Panc1 (cell line): ENCODE measurements at places on chromosomes 13 and 19. TPM values are rescaled to one million over a fixed set of nuclear protein-coding genes. Genes with fewer than 3 reads are reported as not detected.

DNA sequence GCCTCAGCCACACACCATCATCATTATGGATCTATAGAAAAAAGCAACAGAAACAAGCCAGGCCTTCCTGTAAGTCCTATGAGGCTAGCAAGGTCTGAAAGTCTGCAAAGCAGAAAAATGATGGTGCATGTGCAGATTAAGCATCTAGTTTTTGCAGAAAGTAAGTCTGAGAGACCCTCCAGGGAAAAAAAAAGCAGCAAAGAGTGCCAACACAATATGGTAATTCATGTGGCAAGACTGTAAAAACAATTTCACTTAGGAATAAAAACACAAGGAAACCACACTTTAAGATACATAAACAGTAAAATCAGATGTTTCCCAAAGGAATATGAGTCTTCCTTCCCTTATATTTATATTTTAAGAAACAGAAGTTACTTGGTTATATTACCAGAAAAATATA, 112.3 kb upstream of the FBXL3 start:
- no peak for DNase-seq

GRCh38 chr13:64877176-64877575, 2353.0 kb downstream of the PCDH9 start:
- no peak for DNase-seq

DNA sequence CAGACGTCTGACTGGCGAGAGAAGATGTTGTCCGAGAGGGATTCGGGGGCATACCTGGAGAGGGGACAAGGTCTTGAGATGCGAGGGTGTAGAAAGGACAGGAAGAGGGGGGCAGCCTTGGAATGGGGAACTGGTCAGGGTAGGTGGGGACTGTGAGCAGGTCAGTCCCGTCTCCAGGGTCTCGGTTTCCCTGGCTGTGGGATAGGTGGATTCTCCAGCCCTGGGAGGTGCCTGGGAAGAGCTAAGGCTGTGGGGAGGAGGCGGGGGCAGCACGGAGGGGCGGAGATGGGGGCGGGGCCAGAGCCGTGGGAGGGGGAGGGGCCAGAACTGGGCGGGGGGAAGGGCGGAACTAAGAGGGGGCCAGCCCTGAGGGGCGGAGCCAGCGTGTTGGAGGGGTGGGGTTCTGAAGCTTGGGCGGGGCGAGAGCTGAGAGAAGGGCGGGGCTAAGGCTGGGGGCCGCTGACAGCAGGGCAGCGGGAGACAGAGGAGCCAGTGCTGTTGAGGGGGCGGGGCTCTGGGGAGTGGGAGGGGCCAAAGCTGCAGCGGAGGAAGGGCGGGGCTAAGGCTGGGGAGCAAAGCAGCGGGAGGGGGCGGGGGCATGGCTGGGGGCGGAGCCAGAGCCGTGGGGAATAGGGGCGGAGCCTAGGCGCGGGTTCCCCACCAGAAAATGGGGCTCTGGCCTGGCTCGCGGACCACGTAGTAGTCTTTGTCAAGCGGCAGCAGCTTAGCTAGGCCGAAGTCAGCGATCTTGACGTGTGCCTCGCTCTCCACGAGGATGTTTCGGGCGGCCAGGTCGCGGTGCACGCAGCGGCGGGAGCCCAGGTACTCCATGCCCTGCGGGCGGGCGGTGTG, 9.5 kb upstream of the INSL3 start:
- peak; percentile 68 for DNase-seq

DNA sequence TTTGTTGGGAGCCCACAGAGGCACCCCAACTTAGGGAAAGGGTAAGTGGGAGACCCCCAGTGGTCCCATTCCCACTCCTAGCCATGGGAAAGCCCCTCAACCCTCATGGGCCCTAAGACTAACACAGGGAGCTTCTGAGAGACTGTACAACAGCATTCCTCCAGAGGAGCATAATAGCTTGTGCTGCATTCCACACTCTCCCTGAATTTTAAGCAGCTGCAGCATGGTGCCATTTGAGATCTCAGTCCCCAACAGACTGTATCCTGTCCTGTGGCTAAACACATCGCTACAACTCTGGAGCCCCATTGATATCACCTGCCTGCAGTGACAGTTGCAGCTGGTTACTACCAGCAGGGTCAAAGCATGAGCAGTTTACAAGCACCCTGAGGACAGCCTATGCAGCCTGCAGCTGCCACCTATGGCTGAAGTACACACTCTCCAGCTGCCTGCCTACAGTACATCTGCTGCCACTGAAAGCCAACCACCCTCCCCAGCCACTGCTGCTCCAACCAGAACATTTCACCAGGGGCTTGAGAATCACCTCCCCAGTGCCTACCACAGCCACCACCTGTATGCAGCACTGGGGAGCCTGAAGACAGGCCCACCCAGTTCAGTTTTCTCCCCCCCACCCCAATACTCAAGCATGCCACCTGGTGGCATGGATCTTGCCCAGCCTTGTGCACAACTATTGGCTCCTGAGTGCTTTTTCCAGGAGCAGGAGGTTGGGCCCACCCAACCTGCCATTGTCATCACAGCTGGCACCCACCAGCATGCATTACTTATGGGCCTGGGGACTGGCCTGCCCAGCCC, 557.3 kb downstream of the GPC5 start:
- DNase-seq: no peak

DNA sequence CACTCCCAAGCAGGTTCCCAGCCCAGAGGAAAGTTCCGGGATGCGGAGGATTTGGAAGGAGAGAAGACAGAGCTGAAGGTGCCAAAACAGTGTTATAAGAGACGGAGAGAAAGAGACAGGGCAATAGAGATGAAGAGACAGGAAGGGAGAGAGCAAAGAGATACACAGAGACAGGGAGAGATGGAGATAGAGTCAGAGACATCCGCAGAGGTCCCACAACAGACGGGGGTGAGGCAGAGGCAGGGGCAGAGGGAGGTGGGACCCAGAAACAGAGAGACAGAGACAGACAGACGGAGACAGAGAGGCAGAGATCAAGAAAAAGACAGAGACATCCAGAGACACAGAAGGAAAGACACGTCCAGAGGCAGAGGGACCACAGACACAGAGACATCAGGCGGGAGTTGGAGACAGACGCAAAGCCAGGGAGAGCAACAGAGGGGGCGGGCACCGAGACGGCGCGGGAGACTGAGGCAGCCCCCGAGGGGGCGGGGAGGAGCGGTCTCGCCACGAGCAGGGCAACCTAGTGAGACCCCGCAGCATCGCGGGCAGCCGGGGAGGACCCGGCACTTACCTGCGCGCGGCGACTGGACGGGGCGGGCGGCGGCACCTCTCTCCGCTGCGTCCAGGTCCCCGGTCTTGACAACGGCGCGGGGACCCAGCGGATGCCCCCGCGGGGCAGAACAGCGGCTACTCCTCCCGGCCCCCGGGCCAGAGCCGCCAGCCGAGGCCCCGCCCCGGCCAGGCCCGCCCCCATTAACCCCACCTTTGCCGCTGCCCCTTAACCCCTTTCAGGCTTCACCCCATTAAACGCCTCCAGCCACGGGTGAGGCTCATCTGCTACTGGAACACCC, at the start of gene GPR4:
TSS of gene GPR4 (minus strand) at position 689 of the 851 bp plus-strand sequence. CDS start 10,346 bp downstream, outside the sequence.
- no peak for DNase-seq

- peak; percentile 45 for DNase-seq
These were observed 21.9 kb upstream of the CPB2 start for GRCh38 chr13:46126552-46127357.

DNA sequence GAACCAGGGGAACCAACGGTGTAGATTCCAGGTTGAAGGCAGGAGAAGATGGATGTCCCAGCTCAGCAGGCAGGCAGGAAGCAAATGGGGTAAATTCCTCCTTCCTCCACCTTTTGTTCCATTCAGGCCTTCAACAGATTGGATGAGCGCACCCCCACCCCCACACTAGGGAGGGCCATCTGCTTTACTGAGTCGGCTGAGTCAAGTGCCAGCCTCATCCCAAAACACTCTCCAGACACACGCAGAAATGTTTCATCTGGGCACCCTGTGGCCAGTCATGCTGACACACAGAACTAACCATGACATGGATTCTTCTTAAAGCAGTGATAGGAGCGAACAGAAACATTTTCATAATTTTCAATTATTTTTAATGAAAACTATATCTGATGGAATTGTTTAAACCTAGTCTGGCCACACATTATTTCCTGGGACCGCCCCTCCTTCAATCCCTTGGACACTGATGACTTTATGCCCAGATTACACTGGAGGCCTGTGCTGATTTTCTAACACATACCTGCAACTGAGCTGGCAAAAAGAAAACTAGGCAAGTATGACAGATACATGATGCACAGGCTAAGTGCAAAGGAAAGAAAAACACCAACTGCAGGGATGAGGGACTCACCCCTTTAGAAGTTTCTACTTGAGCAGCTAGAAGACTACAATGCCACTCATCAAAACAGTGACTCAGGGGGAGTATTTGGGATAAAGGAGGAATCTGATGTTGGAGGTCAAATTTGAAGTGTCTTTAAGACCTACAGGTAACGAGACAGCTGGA, 154.2 kb downstream of the TNFRSF19 start:
- no peak for DNase-seq

- no peak for DNase-seq
These were observed 15.8 kb downstream of the DEDD2 start for GRCh38 chr19:42201489-42202289.

DNA sequence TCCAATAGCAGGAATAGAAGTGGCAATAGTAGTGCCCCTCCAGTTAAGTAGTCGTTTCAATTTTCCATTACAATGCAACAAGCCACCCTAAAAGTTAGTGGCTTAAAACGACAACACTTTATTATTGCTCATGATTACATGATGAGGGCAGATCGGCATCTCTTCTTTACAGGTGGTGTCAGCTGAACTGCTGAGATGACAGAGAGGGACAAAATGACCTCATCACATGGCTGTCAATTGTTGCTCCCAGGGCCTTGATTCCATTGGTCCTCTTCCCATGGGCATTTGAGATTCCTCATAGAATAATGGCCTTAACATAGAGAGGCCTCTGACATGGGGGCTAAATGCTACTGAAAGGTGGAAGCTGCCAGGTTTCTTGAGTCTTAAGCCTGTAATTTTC, 679.8 kb upstream of the KLHL1 start:
- no peak for DNase-seq

GRCh38 chr13:80235967-80236302, 105.0 kb downstream of the SPRY2 start:
- DNase-seq: no peak

- DNase-seq: no peak
These were observed 5.8 kb downstream of the PPP1R14A start for GRCh38 chr19:38250428-38250820.

Gene FUT3
- 0.36 TPM for total RNA-seq

Gene ZNF677
- 32.8 TPM for total RNA-seq

Gene LGI4
- total RNA-seq: 0.18 TPM

Gene CACNA1A
- total RNA-seq: 0.51 TPM

Gene NCCRP1
- total RNA-seq: 0.46 TPM

Gene FCER2
- 0.15 TPM for total RNA-seq

Gene IFNL1
- 0.57 TPM for total RNA-seq

Gene CFD
- 9.9 TPM for total RNA-seq

Gene TTC9B
- total RNA-seq: 2.3 TPM

Gene PEG3
- total RNA-seq: 0.15 TPM

Gene TSSK6
- total RNA-seq: 1.8 TPM
